ENCODE measurements at places on chromosomes 6 and 20. TPM values are rescaled to one million over a fixed set of nuclear protein-coding genes. Genes with fewer than 3 reads are reported as not detected.

GPLD1 gene
- 12.6 TPM for total RNA-seq

RIOK1 gene
- 31.5 TPM for total RNA-seq

PBX2 gene
- 18.1 TPM for total RNA-seq

DHX35 gene
- 12.6 TPM for total RNA-seq

SGK2 gene
- total RNA-seq, result not detected
